Activated effector memory CD4-positive, alpha-beta T cell treated with Interleukin-2 at 50 U/mL for 16 hours (primary cell): ENCODE measurements at places on chromosomes 11 and 22.

DNA sequence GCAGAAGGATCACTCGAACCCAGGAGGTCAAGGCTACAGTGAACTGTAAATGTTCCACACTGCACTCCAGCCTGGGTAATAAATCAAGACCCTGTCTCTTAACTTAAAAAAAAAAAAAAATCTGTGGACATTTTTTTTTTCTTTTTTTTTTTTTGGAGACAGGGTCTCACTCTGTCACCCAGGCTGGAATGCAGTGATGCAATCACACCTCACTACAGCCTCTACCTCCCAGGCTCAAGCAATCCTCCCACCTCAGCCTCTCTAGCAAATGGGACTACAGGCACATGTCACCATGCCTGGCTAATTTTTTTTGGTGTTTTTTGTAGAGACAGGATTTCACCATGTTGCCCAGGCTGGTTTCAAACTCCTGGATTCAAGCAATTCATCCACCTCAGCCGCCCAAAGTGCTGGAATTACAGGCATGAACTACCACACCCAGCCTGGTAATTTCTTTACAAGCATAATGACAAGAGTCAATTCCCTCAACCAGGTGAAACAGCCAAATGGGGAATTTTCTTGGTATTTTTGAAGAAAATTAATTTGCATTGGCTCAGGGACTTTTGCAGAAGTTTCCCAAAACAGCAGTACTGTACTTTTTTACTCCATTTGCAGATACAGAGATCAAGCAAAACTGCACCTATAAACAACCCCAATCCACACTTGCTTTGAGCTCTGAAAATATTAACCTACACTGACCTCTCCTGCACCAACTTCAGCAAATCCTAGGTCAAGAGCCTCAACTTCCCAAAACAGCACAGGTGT is 44.0 kb downstream of the MRTFA start:
- no peak for DNase-seq

GRCh38 chr11:112829971-112830654 is 131.1 kb upstream of the NCAM1 start:
- DNase-seq = no peak

GRCh38 chr22:49768951-49769690 is 58.6 kb downstream of the BRD1 start:
- DNase-seq = no peak

DNA sequence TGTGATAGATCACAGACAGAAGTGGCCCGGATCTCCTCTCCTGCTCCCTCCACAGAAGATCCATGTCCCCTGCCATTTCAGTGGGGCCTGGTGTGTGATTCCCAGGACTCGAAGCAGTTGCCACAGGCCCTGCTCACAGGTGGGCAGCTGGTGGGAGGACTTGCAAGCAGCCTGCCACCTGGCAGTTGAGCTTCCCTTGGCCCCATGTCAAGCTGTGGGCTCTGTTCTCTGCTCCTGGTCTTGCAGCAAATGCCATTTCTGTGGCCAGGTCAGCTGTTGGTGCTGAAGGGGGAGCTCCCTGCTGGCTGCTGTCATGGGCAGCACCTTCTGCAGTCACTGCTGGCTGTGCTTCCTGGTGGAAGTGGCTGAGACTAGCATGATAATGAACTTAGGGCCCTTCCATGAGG is 59.1 kb upstream of the SLC22A12 start:
- DNase-seq = no peak

DNA sequence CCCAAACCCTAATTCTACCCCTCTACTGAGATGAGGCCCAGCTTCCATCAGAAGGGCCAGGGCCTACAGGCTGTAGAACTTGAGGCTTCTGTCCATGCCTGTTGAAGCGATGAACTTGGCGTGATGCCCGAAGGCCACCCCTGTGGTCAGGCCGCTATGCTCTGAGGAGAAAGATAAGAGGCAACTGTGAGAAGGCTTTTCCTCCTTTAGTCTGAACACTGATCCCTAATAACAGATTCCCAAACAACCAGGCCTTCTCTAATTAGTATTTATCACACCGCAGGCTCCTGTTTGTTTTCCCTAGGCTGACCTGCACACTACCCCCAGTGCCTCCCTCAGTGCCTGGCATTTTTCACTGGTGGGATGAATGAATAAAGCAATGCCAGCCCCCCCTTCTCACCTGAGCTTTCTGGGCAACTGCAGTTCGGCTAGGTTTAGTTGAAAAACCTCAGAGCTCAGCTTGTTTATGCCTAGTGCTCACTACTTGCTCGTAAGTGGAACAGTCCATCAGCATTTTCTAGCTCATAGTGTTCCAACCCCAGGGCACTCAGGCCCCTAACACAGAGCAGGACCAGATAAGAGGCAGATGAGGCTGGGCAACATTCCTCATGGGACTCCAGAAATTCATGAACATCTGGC is 15.2 kb downstream of the PRPF19 start:
- no peak for DNase-seq

GRCh38 chr11:44779736-44780520 is 53.2 kb downstream of the TSPAN18 start:
- no peak for DNase-seq

GRCh38 chr11:10575346-10576034 is 7.0 kb upstream of the LYVE1 start:
- DNase-seq = no peak

DNA sequence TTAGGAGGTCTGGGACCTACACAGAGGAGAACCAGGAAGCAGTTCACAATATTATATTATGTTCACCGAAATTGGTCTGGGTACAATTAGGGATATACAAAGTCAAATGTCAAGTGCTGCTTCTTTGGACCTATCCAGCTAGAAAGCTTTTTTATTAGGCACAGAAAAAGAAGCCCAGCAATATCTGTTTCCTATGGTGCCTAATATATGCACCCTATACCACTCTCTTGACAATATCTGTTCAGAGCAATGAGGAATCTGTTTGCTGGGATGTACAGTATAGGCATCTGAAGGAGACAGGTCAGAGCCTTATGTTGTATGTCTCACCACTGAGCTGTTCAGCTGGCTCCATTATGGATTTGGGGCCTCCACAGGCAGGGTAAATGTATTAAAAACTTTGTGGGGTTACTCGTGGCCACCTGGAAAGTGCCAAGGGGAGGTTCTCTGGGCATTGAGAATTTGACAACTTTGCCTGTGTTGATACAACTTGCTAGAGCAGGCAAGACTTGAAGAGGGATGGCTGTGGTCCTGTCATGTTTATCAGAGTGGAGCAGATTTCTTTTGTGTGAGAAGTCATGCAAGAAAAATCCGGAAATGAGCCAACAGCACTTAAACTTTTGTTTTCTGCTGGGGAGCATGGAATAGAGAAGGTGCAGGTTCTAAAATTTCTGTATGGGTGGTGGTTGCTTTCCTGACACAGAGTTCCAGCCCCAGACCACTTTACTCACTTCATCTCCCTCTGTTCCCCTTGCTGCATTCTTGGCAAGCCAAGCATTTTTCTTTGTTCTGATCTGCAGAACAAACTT is 10.1 kb downstream of the STIM1 start:
- no peak for DNase-seq

DNA sequence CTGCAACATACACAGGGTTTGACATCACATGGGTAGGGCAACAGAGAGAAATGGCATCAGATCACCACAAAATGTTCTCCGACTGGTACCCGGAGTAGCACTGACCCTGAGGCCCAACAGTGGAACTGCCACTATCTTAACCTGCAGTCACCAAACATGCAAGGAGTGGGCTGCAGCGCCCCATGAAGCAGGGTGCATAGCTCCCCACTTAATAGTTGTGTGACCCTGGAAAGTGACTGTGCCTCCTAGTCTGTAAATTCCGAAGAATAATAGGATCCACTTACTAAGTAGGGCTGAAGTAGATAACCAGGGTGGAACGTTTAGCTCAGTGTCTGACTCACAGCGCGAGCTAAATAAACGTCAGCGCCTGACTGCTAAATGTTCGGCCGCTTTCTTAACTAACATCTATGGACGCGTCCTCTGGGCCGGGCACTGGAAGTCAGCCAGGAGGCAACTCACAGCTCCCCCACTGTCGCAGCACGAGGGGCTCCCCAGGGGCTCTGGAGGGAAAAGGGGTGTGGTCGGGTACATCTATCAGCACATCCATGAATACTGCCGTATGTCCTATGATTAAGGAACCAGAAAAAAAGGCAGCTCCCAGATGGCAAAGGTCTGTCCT is 777 bp downstream of the LTO1 start:
- DNase-seq = no peak

GRCh38 chr11:104000798-104001197 is 35.6 kb upstream of the DDI1 start:
- DNase-seq = no peak

- DNase-seq = no peak
These were observed 633.8 kb downstream of the DLG2 start for GRCh38 chr11:84993386-84993785.

GRCh38 chr22:44449683-44450425 is 48.2 kb downstream of the RTL6 start:
- DNase-seq = no peak

DNA sequence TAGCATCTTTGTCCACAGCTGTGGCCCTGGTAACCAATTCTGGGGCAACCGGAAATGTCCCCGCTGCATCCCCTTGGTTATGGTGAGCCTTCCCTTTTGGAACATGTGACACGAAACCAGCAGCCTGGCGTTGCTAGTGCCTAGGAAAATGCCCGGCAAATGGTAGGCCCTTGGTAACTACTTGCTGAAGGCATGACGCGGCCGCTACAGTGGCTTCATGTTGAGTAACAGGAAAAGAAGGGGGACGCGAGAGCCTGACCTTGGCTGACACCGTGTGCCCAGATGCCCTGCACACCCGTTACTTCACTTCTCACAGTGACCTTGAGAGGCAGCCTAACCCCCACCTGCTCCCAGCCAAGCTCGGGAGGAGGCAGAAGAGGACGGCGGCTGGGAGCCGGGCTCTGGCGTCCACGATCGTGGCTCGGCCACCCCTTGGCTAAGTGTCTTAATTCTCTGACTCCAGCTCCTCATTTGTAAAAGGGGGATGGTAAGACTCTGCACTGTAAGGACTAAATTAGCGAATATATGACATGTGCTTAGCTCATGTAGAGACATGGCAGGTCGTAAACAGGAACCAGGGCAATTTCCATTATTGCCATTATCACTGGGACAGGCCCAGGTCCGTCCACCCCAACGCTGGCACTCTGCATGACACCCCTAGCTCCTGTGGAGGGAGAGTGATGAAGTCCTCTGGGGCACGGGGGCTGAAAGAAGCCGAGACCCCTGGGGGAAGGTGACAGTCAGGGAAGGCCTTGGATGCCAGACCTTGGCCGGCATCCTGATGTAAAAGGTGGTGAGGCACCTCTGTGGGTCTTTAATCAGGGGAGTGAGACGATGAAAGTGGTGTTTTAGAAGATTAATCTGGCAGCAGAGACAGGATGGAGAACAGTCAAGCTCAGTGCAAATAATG is 18.9 kb downstream of the IFT27 start:
- DNase-seq = no peak

DNA sequence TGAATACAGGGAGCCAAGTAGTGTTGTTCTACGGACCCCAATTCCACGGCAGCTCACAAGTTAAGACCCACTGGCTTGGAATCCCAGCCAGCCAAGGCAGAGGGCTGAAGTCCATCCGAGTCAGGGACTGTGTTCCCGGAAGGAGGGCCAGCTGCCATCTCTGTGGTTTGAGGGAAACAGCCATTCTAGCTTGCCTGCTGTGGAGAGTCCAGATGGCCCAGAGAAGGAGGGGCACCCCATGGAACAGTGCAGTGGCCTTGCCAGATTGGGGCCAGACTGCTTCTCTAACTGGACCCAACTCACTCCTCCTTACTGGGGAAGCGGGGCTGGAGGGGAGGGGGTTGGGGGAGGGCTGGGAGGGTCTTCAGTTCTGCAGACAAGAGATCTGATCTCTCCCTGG is 156.4 kb downstream of the FAM181B start:
- no peak for DNase-seq

- no peak for DNase-seq
These were observed 118.6 kb downstream of the HIPK3 start for GRCh38 chr11:33375688-33376311.

DNA sequence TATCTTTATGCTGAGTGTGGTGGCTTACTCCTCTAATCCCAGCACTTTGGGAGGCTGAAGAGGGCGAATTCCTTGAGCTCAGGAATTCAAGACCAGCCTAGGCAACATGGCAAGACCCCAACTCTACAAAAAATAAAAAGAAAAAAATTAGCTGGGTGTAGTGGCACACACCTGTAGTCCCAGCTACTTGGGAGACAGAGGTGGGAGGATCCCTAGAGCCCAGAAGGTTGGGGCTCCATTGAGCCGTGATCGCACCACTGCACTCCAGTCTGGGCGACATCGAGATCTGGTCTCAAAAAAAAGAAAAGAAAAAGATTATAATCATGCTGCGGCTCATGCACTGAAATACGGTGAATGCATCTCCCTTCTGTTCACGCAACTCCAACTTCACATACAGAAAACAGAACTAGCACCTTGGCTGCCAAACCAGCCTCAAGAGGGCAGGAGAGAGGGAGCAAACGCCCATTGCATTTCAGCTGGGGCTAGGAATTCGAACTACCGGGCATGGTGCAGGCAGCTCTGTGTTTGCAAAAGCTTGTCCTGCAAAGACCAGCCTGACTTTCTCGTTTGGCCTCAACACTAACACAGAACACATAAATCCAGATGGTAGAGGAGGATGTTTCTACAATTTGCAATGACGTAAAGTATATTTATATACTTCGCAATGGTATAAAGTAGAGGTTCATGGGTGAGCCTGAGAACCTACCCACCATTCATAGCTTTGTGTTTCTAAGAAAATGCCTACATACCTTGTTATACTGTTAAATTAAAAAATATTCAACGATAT is 6.3 kb upstream of the SYNGR1 start:
- peak; percentile 20 for DNase-seq

DNA sequence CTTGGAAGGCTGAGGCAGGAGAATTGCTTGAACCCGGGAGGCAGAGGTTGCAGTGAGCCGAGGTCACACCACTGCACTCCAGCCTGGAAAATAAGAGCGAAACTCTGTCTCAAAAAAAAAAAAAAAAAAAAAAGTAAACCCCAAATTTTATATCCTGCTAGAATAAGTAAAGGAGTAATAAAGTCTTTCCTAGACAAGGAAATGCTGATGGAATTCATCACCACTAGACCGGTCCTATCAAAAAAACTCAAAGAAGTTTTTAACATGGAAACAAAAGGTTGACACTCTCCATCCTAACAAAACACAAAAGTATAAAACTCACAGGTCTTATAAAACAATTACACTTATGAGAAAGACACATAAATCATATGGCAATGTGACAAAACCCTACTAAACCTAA is 213.9 kb downstream of the SBF2 start:
- DNase-seq = no peak

- DNase-seq = no peak
These were observed 70.4 kb upstream of the RASSF10 start for GRCh38 chr11:12938590-12939247.
